Naive thymus-derived CD4-positive, alpha-beta T cell (primary cell): ENCODE measurements at places on chromosomes 11 and 22. TPM values are rescaled to one million over a fixed set of nuclear protein-coding genes. Genes with fewer than 3 reads are reported as not detected.

Gene B3GAT1
- total RNA-seq, result not detected

Gene PATE4
- total RNA-seq, result not detected

Gene TEX54
- not detected for total RNA-seq

Gene PDGFD
- not detected for total RNA-seq

Gene POU2AF2
- total RNA-seq, result not detected

Gene NTM
- not detected for total RNA-seq

Gene IL17REL
- not detected in 2 replicates for total RNA-seq

Gene KCNQ1OT1
- total RNA-seq, result 0.16 TPM

Gene MIOX
- total RNA-seq, result not detected

Gene C11orf42
- not detected for total RNA-seq

Gene SCGB1A1
- not detected for total RNA-seq

Gene NPAS4
- not detected for total RNA-seq

Gene SMIM35
- 0.37 TPM for total RNA-seq

Gene DKK3
- total RNA-seq, result not detected

Gene CAVIN3
- 0.61 TPM for total RNA-seq

Gene ANO9
- 107 TPM for total RNA-seq

Gene NLRP10
- not detected in 2 replicates for total RNA-seq

Gene PATE2
- not detected for total RNA-seq

Gene NLRP14
- not detected for total RNA-seq

Gene OR4C5
- total RNA-seq, result not detected

Gene UBE2L3
- 28.5 TPM for total RNA-seq

Gene GTSE1
- 0.30 TPM for total RNA-seq

Gene CDC42EP2
- 0.67 TPM for total RNA-seq

Gene PHF5A
- 36.1 TPM for total RNA-seq

Gene SLC7A4
- total RNA-seq, result not detected

Gene DDIAS
- total RNA-seq, result 0.57 TPM

Gene CD248
- 0.36 and 0.59 TPM in 2 replicates for total RNA-seq

Gene POU2F3
- not detected for total RNA-seq

Gene MRGPRF
- not detected in 2 replicates for total RNA-seq

Gene BIK
- 1.4 TPM for total RNA-seq

Gene SDF2L1
- total RNA-seq, result 22.1 TPM

Gene RPS13
- 2,522 TPM for total RNA-seq

Gene UBASH3B
- 8.8 and 10.4 TPM in 2 replicates for total RNA-seq

Gene NAALAD2
- total RNA-seq, result not detected

Gene RELT
- total RNA-seq, result 11.9 TPM

Gene PKDREJ
- total RNA-seq, result not detected in 2 replicates

Gene NEFH
- total RNA-seq, result 0.35 TPM

Gene SHISAL1
- not detected for total RNA-seq
